Cardiac fibroblast (primary cell): ENCODE measurements at places on chromosomes 4 and X.

DNA sequence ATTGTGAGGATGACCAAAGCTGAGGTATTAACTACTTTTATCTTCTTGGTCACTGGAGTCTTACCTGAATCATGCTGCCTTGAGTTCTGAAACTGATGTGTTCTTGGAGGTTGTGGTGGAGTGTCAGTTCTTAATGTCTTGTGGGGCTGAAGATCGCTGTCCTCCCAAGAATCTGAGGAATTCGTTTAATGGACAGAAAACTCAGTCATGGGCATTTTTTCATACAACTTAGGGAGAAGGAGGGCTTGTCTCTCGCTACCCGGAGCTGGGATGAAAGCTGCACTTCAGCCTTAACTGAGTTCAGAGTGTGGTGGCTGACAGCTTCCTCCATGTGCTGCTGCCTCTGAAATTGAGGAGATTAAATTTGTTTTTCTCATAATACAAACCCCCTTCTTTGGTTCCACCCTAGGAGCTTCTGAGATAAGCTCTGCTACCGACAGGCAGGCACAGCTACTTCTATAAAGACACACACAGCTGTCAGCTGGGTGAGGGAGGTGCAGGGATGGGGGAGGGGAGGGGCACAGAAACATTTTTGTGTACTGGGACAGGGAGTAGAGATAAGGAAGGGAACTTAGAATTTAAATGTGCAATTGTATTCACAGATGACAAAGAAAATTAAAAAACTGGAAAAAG lies 30.8 kb downstream of the RBBP7 start:
- no peak for DNase-seq

- no peak for DNase-seq
Measured at GRCh38 chr4:119010909-119011606, 122.4 kb downstream of the SYNPO2 start.

GRCh38 chrX:70262952-70263567 lies 3.1 kb upstream of the P2RY4 start:
- DNase-seq, result peak; percentile 51

DNA sequence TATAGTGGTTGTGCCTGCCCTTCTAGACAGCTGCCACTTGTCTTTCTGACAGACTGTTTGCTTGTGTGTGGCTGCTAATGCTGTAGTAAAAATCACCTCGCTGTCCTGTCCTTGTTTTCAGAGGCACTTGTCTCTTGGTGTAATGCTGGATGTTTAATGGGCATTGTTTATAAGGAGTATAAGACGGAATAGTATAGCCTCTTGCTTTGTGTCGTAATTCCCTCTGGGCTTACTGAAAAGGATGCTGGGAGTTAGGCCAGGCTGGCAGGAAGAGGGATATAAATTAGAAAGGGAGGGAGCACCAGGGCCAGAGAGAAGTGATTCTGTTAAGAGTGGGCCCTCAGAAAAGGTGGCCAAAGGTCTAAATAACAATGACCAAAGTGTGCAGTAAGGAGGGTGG lies 29.0 kb downstream of the NHS start:
- DNase-seq, result no peak

DNA sequence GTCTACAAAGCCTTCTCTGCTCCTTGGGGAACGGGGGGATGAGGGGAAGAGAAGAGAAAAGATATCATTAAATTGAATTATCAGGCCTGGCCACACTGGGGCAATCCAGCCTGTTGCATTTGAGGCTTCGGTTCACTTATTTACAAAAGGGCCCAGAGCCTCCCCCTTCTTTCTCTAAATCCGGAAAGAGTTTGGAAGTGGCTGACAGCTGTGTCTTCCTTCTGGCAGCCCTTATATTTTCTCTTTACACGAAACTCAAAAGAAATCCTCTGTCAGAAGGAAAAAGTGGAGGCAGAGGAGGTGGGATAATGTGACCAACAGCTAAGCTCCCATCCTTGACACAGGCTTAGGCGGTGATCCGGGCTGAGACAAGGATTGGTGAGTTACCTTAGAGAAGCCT lies 158.3 kb upstream of the TAPT1 start:
- DNase-seq, result no peak

DNA sequence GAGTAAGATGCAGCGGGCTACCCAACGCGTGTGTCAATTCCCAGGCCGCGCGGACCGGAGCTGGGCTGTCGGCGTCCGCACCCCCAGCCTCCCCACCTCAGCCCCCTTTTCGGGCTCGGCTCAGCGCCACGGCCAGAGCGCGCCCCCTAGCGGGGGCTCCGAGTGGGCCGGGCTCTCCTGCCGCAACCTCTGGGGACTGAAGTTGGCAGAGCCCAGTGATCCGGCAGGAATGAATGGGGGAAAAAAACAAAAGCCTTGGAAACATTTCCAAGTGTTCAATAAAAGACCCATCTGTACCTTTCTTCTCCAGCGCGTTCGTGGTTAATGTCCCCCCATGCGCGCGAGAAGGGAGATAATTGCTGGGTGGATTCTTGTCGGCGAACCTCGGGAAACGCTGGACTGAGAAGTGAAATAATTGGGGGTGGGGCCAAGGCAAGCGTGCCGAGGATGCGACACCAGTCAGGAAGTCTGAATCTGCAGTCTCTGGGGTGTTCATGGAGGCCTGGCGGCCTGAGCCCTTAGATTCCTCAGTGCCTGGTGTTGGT lies 5.2 kb upstream of the ARX start:
- no peak for DNase-seq

GRCh38 chr4:100790836-100791615 lies 273.2 kb upstream of the EMCN start:
- DNase-seq, result no peak

DNA sequence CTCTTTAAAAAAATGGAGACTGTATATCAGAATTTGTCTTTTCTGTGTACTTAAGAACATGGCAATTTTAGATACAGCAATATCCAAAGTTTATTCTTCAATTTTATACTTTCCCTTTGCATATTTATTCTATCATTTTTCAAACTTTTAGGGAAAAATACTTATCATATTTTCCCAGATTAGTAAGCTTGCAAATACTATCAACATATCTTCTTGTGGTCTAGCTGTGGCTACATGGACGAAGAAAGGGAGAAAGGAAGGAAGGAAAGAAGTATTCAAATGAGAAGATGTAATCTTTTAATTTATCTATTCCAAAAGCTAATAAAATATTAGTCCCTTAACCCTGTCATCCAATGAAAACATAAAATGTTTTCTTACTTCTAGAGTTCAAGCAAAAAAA lies 797.8 kb upstream of the GALNTL6 start:
- DNase-seq, result no peak

- DNase-seq, result peak; percentile 26
Measured at GRCh38 chr4:176668324-176668723, 124.4 kb downstream of the VEGFC start.

DNA sequence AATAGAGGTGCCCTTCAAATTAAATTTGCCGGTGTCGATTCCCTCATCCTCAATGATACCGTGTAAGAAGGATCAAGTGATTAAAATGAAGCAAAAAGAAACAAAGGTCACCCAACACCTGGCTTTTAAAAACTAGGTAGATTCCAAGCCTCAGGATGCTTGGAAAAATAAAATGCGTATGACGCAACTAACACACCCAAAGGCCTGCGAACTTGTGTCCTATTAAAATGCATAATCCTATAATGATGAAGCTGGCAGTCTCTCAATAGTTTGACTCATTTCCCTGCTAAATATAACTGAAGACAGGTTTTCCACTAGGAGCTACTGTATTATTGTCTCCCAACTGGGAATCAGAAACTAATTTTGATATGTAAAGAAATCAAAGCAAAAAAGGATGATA lies 263.2 kb downstream of the DHX15 start:
- DNase-seq, result peak; percentile 55

DNA sequence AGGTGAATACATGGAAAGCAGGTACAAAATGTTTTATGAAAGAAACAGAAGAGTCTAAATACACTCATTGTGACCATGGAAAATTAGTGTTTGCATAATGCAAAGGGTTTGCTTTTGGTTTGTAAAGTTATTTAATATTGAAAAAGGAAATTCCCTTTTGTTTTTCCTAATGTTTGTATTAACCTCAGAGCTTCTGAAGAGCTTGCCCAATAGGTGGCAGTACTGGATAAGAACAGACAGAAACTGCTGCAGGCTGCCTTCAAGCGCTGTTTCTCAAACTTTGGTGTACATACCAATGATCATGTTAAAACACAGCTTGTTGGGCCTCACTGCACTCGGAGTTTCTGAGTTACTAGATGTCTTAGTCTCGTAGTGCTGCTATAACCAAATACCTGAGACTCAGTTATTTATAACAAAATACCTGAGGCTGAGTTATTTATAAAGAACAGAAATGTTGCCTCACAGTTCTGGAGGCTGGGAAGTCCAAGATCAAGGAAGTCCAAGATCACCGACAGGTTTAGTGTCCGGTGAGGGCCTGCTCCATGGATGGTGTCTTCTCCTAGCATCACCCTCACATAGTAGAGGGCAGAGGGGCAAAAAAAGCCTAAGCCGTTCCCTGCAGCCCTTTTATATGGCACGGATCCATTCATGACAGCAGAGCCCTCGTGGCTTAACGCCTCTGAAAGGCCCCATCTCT lies 54.2 kb downstream of the SUPT20HL2 start:
- peak; percentile 81 for DNase-seq

DNA sequence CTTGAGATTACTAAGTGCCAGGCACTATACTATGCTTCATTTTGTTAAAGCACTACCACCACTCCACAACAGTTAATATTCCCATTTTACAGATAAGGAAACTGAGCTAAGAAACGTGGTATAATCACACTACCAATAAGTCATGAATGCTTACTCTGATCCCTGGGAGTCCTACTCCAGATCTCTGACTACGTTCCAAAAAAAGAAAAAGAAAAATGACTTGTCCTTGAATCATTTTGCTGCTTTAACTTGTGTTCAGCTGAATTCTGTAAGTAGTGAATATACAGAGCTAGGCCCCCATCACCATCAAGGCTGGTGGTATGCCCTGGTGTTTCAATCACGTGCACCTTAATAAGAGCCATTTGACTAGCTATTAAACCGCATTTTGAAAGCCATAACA lies 39.4 kb downstream of the LDB2 start:
- DNase-seq, result no peak

- no peak for DNase-seq
Measured at GRCh38 chrX:13468096-13468495, 101.3 kb upstream of the EGFL6 start.

DNA sequence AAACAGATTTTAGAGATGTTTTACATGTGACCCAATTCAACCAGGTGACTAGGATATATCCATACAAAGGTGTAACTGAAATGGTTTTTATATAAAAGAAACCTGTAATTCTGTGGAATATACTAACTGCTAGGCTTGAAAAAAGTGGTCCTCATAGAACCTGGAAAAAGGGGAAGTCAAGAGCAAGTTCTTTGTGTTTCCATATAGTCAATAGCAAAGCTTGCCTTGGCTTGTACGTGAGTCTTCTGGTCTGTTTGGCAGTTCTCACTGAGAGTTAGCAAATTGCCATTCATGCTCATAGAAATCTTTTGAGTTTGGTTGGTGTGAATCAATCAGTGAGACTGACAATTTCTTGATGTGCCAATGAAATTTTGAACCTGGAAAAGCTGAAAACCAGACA lies 79.4 kb upstream of the SMIM10 start:
- no peak for DNase-seq

DNA sequence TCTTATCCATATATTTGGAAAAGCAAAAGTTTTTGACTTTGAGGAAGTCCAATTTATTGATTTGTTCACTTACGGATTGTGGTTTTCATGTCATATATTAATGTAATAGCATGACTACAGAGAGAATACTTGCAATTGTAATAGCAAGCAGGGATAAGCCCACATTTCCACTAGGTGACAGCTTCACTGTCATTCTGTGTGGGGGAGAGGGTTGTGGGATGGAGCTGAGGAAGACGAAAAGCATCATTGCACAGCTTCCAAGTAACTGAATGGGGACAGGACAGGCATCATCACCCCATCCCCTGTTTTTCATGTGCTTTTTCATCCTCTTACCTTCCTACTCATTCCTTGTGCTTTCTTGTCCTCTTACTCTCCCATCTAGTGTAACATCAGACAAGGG lies 31.4 kb downstream of the BEX3 start:
- DNase-seq, result no peak

GRCh38 chrX:116285501-116285900 lies 115.0 kb downstream of the AGTR2 start:
- peak; percentile 25 for DNase-seq

DNA sequence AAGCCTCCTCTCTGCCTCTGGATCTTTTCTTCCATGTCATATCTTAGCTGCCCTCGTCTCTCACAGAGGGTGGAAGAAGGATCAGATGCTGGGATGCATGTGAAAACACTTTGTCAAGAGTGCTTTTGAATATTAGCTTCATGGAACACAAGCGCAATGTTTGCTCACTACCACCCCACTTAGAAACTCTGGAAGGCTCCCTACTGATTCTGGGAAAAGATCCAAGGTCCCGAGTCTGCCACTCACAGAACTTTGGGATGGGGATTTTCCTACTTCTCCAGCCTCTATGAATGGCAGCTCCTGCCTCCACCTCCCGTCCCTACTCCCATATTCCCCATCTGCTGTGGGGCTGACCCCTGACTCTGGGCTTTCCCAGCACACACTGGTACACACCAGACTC lies 40.2 kb upstream of the CRMP1 start:
- DNase-seq, result no peak

DNA sequence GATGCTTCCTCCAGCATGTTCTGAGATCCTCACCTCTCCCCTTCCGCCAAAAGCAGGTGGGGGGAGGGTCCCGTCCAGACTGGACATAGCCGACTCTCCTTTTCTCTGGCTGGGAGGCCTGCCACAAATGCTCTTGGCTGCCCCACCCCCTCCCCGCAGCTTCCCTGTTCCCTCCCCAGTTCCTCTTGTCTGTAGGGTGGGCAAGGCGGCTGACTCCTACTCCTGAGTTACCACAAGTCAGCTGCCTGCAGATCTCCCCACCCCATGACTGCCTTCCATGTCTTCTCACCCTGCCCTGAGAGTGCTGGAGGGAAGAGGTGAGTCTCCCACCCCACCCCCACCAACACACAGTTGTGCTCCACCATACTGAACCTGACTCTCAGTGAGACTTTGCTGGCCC lies 2.9 kb downstream of the ATP6AP1 start:
- no peak for DNase-seq

- DNase-seq, result peak; percentile 91
Measured at GRCh38 chr4:176587920-176588319, 204.8 kb downstream of the VEGFC start.

- no peak for DNase-seq
Measured at GRCh38 chr4:6971536-6972374, 62.1 kb downstream of the TBC1D14 start.

DNA sequence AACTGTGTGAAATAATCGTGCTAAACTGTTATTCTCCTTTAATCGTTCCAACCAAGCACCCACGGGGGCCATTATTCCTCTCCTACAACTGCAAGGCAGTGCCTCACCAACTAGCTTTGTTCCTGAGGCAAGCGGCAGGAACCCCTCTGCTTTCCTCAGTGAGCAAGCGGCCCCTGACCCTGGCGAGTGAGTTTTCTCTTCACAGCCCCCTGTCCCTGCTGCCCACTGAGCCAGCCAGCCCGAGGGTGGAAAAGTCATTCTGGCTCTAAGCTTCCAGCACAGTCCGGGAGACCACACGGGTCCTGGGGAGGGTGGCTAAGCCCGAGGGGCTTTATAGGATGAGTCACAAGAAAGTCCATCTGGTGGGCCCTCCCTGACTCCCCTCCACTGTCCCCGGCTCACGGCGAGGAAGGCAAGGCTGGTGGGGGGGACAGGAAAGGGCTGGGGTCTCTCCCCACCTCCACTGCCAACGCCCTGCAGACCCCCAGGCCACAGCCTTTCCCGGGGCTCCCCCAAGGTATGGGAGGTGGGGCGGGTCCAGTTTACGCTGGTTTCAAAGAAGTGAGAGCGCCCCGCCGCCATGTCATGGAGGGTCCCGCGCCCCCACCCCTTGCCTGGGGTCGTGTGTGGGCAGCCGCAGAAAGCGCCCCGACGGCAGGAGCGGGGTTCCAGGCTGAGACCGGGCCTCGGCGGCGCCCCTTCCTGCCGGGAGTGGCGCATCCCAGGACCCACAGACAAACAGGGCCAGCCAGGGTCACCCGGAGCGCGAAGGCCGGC lies 45.0 kb downstream of the CPLX1 start:
- DNase-seq, result no peak
